ENCODE measurements at places on chromosomes 12 and 14.

GRCh38 chr14:77580964-77581505 lies 35.4 kb downstream of the SPTLC2 start:
- DNase-seq, result no peak

DNA sequence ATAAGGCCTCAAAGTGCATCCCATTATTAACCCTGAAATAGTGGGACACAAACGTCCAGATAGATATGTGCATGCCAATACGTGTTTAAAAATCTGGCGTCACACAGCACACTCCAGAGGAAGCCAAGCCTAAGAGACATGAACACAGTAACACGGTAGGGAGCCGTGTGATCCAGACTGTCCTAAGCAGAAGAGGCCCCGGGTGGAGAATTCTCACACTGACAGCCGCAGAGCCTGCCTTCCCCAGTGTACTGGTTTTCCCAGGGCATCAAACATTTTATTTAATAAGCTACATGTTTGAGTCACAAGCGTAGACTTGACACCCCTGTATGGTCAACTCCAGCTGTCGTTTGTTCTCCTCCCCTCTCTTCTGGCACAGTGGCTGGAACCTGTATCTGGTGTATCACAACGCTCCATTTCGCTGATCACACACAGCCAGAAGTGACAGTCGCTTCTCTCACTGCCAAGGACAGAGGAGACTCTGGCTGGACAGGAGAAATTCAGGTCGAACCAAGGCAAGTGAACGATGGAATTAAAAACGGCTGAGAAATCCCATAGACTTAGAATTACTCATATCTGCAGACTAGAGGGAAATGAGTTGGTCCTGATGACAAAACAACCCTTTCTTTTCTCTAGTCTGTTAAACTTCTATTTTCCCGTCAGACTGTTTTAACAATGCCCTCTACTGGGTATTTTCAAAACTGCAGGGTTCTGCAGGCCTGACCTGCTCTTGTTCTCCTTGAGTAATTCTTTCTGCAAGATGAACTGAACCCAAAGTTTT lies 359.9 kb downstream of the RGS6 start:
- no peak for DNase-seq

- no peak for DNase-seq
These were observed 168.0 kb upstream of the HMGA2 start for GRCh38 chr12:65656156-65656882.

DNA sequence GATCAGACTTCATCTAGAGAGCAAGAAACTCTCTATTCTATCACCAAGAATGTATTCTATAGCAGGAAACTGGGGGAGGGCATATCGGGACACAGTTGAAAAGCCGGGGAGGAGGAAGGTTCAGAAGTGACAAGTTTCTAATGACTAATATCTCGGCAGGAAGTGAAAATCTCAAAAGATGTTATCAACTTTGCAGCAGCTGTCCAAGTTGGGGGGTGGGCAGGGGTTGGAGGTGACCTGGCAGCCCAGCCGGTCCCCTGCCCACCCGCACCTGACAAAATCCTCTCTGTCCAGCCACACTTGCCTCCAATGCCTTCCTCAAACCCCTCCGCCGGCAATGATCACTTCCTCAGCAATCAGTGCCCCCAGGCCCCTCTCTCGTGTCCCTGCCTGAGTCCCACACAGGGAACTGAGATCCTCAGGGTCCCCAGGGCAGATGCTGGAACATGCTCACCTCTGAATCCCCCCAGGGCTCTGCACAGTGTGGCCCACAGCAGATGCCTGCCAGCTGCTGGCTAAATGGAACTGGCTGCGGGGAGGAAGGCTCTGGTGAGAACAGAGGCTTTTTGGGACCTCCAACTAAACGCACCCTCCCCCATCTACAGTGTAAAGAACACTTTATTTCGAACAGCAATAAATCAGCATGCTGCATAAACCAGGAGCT lies 43.9 kb downstream of the CCDC88C start:
- no peak for DNase-seq

DNA sequence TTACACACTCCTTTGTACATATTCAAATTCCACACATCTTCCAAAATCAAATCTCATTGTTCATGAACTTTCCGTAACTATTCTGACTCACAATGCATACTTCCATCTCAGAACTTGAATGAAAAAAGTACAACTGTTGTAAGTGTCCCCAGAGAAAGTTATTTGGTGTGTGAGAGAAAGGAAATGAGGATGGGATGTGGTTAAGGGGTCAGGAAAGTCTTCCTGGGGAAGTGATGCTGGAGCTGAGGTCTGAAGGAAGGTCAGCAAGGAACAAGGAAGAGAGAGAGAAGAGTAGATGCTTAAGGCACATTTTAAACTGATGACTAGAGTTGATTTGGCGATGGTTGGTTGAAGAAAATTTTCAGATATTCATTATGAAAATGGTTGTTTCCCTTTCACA lies 340.0 kb upstream of the STXBP6 start:
- no peak for DNase-seq

DNA sequence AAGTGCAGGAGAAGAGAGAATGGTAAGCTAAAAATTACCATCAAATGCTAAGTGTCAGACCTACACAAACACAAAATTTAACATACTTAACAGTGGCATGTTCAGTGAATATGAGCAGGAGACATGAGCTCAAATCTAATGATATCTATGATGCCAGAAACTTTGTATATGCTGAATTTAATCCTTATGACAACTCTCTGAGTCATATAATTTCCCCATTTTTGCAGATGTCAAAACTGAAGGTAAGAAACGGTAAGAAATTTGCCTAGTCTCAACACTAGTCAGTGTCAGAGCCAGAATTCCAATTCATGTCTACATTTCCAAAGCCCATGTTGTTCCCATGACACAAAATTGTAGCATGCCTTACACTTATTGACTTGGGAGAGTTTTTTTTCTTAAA lies 375.8 kb downstream of the APAF1 start:
- DNase-seq, result no peak

GRCh38 chr14:104843442-104844305 lies 21.4 kb upstream of the CEP170B start:
- no peak for DNase-seq

- no peak for DNase-seq
These were observed 16.1 kb upstream of the RPLP0 start for GRCh38 chr12:120216742-120217605.

GRCh38 chr12:55748230-55748993 lies 5.5 kb downstream of the GDF11 start:
- DNase-seq, result no peak

Data from stimulated activated CD8-positive, alpha-beta memory T cell treated with anti-CD3 and anti-CD28 coated beads, Interleukin-4, amount 100 ng/mL, for 1 hour (primary cell).